COR-L47 (cell line): ENCODE measurements at places on chromosomes 5 and 9.

DNA sequence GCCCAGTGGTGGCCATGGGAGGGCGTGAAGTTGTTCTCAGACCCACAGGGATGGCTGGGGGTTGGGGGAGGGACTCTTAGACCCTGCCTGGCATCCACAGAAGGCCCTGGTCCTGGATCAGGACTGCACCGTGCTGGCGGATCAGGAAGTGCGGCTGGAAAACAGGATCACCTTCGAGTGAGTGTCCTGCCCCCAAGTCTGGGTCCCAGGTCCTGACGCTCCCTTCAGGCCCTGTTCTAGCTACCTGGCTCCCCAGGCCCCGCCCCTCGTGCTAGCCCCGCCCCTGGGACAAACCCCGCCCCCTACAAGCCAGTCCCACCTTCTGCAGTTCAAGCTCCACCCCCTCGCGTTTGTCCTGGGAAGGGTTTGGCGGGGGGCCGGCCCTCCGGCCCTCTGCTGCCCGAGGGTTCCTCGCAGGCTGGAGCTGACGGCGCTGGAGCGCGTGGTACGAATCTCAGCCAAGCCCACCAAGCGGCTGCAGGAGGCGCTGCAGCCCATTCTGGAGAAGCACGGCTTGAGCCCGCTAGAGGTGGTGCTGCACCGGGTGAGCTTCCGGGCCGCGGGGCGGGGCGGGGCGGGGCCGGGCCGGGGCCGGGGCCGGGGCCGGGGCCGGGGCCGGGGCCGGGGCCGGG is 12.9 kb downstream of the RGS14 start:
- peak; percentile 40 for DNase-seq

DNA sequence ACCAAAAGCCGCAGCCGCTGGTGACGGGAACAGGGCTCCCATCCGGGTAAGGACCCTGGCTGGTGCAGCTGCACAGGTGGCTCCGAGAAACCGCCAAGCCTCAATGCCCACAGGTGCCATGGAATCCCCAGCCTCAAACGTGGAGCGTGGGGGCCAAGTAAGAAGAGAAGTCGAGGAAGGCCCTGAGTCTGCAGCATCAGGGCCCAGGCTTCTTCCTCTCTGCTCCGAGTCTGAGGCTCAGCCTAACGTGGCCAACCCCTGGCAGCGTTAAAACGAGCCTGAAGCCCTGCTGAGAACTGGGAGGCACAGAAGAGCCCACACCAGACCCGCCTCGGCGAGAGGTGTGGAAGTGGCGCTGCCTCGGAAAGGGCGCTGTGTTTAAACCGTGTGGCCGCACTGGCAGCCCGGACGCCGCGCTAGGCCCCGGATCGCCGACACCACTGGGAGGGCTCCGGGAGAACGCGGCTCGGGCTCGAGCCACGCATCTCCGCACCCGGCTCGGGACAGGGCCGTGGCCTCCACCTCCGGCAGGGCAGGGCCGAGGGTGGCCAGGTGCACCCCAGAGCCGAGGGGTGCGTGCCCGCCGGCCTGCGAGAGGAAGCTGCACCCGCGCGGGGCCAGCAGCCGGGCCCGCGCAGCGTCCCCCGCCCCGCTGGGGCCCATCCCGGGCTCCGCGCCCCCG is 730 bp downstream of the ZMYND19 start:
- DNase-seq: no peak

- no peak for DNase-seq
These were observed 845.3 kb upstream of the PTPRD start for GRCh38 chr9:11457825-11458790.

DNA sequence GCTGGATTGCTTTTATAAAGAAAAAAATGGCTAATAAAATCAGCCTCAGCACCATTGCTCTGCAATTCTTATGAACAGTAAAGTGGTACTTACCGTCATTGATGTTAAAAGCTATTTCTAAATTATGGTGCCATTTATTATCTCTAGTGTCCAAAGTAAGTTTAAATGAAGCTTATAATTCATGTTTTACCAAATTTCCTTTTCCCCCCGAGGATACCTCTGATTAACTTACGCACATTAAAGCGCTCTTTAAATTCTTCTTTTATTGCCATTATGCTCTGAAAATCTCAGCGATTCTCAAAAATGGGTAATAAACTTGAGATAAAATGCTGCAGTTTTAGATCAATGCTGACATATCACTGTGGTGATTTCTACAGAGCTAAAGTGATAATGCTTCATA is 13.5 kb downstream of the TLX3 start:
- DNase-seq: no peak

DNA sequence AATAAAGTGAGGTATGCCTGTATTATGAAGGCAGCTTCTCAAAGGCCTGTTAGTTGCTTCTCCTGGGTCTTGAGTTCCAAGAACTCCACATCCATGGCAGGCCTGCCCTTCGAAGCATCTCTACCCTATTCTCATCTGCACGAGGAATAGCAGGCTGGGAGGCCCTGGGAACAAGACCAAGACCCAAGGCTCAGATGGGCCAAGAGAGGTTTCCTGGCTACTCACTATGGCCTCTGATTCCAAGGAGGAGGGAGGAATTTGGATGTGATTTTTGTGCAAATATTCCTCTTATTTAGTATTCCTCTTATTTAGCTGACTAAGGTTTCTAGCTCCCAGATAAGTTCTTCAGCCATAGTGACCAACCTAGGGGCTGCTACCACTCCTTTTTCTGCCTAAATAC is 151.3 kb downstream of the SAXO1 start:
- DNase-seq: no peak

DNA sequence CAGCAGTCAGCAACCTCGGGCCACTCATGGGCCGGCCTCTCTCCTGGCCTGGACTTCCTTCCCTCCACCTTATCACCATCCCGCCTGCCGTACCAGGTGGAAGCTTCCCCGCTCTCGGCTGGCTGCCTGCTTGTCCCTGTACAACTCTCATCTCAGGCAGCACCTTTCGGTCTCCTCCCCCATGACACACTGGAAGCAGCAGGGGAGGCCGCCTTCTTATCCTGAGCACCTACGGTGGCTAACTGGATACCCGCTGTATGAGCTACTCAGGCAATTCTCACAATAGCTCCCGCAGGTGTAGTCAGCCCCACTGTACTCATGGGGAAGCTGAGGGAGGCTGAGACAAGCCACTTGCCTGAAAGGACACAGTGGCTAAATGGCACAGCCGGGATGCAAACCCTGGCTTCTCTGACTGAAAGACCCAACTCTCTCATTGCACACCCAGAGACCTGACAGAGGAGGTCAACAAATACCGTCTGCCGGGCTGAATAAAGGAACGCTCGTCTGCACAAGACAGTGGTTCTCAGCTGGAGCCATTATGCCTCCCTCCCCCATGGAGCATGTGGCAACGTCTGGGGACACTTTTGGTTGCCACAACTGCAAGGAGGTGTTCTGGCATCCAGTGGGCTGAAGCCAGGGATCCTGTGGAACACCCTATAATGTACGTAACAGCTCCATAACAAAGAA is 9.6 kb downstream of the STK10 start:
- no peak for DNase-seq

DNA sequence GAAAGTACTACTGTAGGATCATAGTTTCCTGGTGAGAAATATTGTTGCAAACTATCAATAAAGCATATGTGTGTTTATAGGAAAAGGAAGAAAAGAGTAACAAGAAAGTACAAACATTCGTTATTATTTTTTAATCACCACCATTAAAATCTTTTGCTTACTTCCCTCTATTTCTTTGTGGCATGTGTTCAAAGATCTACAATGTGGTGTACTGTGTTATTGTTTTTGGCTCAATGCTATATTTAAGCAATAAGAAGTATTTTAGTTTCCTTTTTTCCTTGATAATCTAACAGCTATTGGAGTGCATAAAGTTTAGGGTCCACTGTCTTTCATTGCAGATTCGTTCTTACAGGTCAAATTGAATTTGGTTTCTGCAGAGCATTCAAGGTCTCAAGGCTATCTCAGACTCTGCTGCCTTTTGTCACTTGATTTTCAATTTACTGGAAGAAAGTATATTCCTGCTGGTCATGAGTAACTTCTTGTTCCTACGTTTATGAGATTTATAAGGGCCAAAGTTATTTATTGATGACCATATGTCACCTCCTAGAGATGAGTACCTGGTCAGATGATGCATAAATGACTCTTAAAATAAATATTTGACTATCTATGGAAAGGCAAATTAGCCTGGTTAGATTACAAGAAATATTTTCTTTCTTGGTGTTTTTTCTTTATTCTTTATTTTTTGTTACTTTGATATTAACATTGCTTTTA is 323.0 kb downstream of the TMEM167A start:
- no peak for DNase-seq

DNA sequence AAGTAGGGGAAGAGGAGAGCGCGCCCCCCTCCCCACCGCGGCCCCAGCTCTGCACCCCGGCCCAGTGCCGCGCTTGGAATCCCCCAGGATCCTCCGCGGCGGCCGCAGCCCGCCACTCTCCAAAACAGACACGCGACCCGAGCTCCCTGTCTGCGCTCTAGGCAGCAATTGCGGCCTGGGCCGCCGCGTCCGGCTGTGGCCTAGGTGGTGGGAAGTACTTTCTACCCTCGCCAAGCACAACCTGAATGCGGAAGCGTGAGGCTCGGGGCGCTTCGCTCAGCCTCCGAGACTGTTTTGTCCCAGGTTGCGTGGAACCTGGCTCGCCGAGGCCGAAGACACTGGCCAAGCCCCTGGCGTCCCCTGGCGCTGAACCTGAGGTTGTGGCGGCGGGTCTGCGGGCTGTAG is 3.3 kb upstream of the FOXB2 start:
- no peak for DNase-seq

- no peak for DNase-seq
These were observed 147.8 kb downstream of the KCTD16 start for GRCh38 chr5:144318460-144318859.

DNA sequence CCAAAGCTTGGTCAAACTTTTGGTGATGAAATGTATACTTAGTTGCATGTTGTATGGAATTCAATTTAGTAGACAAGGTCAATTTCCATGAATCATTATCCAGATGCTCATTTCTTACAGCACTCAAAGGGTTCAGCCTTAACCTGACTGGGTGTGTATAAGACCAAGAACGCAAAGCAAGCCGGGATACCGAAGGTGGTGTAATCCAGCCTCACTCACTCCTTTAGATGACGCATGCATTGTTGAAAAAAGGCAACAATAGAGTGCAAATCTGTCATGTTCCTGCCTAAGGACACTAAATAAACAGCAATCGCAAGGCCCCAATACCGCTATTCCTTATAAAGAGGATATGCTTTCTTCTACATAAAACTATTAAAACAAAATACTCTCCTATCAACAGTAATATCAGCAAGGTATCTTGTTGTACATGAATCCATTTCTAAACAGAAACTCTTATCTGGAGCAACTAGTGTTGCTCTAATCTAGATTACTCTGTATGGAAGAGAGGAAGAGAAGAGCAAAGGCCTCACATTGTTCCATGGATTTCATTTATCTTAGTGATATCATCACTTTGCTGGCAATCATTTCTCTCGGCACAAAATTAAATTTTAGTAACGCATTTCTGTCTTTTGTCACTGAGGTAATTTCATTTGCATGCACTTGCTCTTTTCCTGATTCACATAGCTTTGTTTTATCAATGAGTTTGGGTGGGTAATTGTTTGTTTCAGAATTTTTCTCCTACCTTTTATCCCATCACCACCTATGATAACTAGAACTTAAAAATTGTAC is 96.2 kb downstream of the PLK2 start:
- no peak for DNase-seq

- no peak for DNase-seq
These were observed 22.7 kb upstream of the UBLCP1 start for GRCh38 chr5:159240301-159240870.

DNA sequence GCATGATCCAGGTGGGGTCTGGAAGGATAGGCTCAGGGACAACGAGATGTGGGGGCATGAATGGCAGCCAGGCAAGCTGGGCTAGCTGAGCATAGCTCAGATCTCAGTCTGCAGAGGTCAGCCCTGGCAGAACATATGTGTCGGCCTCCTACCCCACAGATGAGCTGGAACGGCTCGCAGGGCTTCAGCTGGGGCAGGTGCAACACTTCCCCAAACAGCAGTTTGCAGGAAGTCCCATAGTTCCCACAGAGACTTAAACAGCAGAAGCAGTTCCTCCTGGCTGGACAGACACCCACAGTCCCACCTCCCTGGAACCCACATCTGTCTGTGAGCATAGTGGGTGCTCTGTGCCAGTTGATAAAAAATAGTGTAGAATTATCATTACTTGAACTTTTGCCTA is 404.6 kb downstream of the GADD45G start:
- no peak for DNase-seq

DNA sequence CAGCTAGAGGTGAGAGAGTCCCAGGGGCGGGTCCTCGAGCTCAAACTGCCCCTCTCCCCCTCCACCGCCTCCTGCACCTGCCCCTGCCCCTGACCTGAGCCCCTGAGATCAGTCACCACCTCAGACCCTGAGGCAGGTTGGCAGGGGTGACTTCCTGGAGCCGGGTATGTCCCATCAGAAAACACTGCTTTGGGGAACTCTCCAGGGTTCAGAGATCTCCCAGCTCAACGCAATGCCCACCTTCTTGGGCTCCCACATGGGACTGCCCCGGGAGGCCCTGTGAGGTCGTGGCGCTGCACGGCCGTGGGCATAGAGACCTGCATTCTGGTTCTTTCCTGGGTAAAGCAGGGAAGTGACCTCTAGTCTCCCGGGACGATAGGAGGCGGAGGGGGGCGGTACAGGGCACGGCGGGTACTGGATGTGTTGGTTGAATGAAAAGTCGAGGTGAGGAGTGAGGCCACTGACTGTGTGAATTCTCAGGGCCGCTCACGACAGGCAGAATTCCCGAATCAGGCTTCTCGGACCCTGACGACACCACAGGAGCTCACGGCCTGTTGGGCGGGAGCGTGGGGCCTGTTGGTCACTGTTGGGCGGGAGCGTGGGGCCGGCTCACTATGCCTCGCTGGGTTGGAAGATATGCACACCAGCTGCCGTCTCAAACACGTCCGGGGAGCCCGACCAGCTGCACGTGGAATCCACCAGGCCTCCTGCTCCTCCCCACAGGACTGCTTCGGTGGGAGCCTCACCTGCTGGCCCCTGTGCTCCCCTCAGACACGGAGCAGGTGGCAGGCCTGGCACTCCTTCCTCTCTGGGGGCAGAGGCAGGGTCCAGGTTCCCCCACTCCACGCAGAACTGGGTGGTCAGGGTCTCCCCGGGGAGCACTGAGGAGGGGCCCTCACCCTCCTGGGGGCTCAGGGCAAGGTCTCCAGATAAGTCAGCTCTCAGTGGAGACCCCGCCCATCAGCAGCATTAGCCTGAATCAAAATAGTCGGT is 178.0 kb upstream of the PPP1R26 start:
- no peak for DNase-seq

DNA sequence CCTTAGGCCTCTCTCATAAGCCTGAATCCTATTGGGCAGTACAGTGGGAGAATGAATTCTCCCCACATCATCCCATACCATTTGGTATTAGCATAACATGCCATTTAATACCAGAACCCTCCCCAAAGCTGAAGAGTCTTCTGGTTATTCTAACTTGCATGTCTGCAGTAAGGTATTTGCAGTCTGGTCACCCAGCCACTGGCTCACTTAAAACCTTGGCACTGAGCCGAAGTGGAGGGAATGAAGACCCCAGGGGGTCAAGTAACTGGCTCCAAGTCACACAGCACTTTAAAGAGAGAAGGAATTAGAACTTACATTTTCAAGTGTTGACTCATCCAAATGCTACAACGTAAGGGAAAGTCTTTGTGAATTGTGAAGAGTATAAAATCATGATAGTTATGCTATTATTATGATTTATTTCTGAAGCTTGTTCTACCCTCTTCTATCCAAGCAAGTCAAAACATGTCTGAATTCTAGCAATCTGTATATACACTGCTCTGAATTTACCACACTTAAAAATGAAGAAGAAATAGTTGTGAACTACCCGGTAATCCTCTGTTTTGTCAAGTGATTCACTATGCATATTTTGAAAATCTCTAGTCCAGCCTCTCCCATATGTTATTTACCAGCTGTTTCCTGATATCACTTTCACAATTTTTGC is 28.5 kb downstream of the GLRA1 start:
- no peak for DNase-seq
